Activated naive CD4-positive, alpha-beta T cell treated with anti-CD3 and anti-CD28 coated beads, Interleukin-2, amount 50 U/mL, for 16 hours (primary cell): ENCODE measurements at places on chromosomes 2 and 18.
A peak's percentile ranks its signal among the peaks of the same experiment; 100 is the strongest.

- no peak for DNase-seq
Observed at GRCh38 chr2:163182764-163183354, 344.3 kb upstream of the KCNH7 start.

DNA sequence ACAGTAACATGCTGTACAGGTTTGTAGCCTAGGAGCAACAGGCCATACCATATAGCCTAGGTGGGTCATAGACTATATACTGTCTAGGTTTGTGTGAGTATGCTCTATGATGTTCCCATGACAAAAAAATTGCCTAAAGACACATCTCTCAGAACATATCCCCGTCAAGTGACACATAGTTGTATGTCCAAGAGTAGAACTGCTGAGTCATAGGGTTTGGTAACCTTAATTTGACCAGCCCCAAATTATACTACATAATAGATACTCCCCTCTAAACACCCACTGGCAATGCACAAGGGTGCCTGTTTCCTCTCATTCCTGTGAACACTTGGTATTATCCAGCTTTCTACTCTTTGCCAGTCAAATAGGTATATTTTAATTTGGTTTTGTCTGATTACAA, 161.6 kb downstream of the LCLAT1 start:
- no peak for DNase-seq

GRCh38 chr18:47893047-47893446, 37.4 kb downstream of the SMAD2 start:
- DNase-seq = no peak

DNA sequence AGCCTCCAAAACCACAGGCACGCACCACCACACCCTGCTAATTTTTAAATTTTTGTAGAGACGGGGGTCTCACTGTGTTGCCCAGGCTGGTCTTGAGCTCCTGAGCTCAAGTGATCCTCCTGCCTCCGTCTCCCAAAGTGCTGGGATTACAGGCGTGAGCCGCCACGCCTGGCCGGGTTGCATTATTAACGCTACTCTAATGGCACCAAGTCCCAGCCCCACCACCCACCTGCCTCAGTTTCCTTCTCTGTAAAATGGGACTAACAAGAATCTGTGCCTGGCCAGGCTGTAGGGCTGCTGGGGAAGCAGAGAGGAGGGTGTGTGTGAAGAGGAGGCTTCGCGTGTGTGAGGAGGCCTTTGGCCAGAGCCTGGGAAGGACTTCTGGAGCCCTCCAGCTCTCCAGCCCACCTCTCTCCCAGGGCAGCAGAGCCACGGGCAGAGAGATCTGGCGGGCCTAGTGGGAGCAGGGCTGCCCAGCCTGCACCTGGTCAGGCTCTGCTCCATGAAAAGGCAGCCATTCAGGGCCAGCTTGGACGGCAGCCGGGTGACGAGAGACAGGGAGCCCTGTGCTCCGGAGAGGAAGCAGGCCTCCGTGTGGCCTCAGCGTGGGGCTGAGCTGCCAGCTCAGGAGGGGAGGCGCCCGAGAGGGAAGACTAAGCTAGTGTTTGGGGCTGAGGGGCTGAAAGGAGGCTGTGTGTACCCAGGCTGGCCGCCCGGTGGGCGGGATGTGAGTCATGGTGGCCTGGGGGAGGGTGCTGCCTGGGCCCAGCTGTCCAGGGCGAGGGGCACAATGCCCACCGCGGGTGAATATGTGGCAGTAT, 7.4 kb upstream of the B3GNT7 start:
- no peak for DNase-seq

DNA sequence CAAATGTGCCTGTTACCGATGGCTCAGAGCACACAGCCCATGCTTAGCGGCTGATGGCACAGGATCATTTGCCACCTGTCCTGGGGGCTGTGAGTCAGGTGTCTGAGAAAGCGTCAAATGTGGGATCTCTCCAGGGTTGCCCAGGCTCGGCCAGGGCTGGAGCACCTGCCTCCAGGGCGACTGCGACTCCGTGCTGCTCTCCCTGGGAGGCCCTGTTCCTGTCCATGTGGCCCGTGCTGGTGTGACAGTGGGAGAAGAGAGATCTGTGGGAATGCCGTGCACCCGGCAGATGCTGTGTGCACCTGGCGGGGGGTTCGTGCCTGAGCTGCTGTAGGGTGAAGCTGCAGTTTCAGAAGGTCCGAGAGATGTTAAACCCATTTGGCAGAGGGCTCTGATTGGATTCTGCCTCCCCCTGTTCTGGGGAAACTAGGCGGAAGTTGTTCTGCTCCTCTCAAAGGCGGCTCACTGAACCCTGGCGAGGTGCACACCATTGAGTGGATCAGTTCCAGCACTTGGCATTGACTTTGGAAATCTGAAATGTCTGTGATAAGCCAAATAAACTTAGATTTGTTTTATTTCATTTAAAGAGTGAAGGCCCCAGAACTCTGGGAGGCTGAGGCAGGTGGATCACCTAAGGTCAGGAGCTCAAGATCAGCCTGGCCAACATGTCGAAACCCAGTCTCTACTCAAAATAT, 34.7 kb upstream of the TPO start:
- DNase-seq = no peak

- no peak for DNase-seq
Observed at GRCh38 chr2:120463527-120463926, 117.6 kb downstream of the INHBB start.

- DNase-seq = no peak
Observed at GRCh38 chr2:225120186-225120585, 77.9 kb upstream of the DOCK10 start.

DNA sequence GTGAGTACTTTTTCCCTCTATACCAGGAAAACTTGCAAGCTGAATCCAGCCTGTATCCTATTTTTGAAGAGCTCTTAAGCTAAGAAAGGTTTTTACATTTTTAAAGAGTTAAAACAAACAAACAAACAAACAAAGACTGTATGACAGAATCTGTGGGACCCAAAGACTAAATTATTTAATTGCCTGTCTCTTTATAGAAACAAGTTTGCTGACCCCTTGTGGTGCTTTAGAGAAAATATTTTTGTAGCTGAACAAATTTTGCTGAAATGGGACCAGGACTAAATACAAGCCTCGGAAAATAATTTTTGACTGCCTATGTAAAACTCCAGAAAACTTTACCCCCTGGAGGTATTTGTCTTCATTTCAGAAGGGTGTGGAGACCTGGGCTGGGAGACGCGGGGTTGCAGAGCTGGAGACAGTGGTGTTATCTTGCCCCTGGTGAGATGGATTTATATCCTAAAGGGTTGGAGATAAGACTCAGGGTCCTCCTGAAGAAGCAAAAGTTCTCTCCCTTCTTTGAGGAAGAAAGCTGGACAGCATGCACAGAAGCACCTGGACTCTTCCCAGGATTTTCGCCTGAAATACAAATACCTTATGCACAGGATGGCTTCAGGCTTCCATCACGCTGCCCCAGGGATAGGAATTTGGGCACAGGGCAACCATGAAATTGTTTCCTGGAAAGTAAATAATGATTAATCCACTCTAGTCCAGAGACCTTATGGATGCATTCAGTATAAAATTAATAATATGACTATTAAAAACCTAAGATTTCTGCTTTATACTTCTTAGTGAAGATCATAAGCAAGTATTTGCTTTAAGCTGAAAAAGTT, 54.3 kb downstream of the TMX3 start:
- DNase-seq = no peak

DNA sequence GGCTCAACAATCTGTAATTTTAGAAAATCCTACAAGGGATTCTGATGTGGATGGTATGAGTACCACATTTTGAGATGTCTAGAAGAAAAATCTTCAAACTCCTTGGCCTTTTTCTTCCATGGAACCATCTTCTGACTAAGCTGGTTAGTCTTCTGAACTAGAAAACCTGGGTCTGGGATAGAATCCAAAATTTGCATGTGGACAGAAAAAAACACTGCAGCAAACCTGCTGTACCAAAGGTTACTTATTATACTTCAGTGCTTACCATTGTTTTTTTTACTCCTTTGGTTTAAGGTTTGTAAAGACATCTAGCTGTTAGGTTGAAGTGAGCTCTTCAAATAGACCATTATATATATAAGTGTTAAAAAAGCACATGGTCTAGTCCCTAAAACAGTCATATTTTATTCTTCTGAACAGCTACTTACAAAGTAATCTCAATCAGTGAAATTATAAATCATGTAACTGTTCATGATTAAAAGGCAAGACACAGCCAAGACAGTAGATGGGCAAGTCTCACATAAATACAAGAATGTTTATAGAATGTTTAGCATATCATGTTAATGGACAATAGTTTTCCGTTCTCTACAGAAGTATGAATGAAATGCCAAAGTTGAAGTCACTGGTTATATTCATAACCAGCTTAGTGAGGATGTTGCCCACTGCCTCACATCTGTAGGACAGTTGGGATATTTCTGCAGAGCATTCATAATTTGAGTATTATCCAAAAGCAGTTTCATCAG, 85.5 kb downstream of the ORC4 start:
- DNase-seq = no peak

GRCh38 chr18:49162226-49162864, 211.6 kb upstream of the SMAD7 start:
- no peak for DNase-seq

- no peak for DNase-seq
Observed at GRCh38 chr2:216219861-216220260, 110.7 kb downstream of the XRCC5 start.

DNA sequence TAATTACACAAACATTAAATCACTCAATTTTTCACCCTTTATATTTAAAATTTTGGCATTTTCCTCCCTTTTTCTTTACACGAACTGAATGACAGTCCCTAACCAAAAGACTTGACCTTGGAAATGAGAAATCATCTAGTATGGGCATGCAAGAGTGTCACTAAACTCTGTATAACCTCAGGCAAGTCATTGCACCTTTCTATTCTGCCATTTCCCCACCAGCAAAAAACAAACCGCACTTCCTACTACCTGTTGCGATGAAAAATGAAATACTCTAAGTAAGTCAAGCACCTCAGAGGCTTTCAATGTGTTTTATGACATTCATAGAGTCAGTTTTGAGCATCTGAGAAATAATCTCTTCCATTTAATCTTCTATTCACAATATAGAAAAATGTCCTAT, 44.1 kb downstream of the ANKRD44 start:
- DNase-seq = no peak

GRCh38 chr18:54506516-54507261, 84.4 kb upstream of the DYNAP start:
- no peak for DNase-seq

DNA sequence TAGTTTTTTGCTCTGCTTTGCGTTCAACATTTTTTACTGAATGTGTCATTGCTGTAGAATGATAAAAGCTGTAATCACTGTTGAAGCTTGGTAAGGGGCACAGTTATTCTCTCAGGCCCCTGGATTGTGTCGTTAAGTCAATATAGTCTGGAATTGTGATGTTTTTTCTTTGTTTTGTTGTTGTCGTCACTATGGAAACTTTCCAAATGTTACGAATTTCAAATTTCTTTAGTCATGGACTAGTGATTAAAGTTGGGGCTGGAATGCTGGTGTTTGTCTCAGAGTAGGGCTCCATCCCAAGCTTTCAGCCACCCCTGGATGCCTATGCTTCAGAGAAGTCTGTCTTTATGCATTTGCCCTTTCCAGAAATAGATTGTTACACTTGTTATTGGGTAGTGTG, 287.2 kb downstream of the CDH19 start:
- no peak for DNase-seq

DNA sequence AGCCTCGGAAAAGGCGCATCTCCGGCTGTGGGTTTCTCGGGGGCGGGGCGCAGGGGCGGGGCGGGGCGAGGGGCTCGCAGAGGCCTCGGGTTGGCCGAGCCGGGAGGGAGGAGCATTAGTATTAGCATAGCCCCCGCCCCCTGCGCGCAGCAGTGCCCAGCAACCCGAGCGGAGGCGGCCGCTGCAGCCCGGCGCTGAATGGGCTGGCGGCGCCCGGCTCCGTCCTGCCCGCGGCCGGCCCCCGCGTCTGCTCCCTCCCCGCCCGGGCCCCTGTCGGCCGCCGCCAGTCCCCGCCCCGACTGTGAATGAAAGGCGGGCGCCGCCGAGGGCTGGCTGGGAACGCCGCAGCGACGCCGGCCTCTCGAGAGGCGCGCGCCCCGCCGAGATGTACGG, at the start of gene EFR3B:
Gene EFR3B (plus strand): TSS at position 149 of the 393 bp plus-strand sequence. CDS start 237 bp downstream, at position 386.
- DNase-seq = peak; percentile 91

- DNase-seq = no peak
Observed at GRCh38 chr18:35110554-35111485, 69.6 kb downstream of the MAPRE2 start.

DNA sequence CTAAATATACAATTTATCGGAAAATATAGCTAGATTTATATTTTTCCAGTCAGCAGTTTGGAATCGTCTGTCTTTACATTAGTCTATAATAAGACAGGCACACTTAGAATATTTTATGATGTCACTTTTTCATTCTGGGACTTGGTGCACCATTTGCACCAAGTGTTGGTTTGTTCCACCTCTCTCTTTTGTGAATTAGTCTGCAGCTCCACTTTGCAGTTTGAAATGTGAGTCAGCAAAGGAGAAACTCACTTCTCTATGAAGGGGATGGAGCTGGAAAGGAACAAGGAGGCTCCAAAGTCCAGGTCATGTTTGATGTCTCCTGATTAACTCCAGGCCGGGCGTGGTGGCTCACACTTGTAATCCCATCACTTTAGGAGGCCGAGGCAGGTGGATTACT, 63.8 kb upstream of the RTN4 start:
- DNase-seq = no peak

DNA sequence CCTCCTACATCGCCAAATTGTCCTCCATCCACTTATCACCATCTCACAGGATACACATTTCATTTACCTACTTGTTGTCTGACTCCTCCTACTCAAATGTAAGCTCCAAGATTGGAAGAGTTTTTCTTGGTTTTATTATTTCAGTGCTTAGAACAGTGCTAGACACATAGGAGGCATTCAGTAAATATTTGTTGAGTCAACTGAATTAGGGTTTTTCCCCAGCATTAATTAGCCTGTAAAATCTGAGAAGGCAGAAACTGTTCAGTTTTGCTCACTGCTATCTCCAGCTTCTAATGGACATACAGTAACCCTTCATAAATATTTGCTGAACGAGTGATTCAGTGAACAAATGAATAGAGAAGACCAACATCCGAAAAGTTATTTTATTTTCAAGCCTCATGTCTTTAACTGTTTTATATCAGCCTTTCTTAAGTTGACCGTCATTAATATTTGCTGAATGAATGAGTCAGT, 800 bp downstream of the TTC21B start:
- DNase-seq = no peak

DNA sequence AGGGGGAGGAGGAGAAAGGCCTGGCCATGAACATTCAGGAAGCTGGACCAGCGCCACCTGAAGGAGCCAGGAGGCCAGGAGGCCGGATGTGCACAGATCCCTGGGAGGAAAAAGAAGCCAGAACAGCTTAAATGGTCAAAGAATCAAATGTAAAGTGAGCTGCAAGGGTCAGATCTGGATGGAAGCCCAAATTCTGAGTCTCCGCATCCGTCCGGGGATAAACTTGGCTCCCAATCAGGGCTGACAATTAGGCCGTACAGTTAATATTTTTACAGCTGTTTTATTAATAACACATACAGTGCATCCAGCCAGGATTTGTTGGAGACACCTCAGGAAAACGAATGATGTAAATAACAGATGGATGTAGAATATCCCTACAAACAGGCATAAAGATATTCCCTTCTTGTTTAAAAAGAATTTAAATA, 495.1 kb upstream of the TCF4 start:
- DNase-seq = no peak

- no peak for DNase-seq
Observed at GRCh38 chr2:42913280-42913878, 121.0 kb upstream of the HAAO start.

- no peak for DNase-seq
Observed at GRCh38 chr18:12027046-12027445, 45.7 kb downstream of the IMPA2 start.
